ENCODE measurements at places on chromosomes 6 and 20. TPM values are rescaled to one million over a fixed set of nuclear protein-coding genes. Genes with fewer than 3 reads are reported as not detected.

- DNase-seq = no peak
Observed at GRCh38 chr20:14341801-14342200, 4.4 kb upstream of the FLRT3 start.

DNA sequence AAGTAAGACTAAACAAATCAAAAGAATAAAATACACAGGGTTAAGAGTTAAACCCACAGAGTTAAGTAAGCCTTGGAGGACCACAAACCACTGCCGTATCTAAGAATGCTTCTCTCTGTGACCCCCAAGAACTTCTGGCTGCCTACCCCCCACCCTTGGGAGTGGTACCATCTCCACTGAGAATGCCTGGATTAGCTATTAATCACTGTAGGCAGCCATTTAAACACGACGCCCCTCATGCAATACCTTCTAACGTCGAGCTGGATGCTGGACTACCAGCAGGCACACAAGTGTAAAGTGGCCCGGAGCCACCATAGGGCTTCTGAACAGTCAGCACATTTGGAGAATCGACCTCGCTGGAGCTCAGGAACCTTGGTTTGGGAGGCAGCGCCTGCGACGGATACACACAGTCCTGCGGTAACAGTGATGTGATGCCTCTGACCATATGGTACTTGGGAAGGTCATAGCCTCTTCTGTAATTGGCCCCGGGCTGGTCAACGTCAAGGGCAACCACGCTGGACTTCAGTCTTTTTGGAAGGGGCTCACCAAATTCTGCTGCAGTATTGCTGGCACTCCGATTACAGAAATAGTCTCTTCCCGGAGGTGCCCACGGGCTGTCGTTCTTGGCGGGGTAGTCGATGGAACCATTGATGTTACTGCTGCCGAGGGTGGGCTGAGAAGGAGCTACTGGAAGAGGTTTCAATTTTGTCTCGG lies 18.0 kb downstream of the ZNF217 start:
- DNase-seq = no peak

- no peak for DNase-seq
Observed at GRCh38 chr20:4545526-4545925, 176.2 kb upstream of the PRND start.

- DNase-seq = no peak
Observed at GRCh38 chr20:41139227-41140093, 2.1 kb downstream of the PLCG1 start.

GRCh38 chr20:16203096-16203495 lies 370.2 kb downstream of the KIF16B start:
- DNase-seq = no peak

- no peak for DNase-seq
Observed at GRCh38 chr6:97689078-97689754, 406.2 kb upstream of the MMS22L start.

DNA sequence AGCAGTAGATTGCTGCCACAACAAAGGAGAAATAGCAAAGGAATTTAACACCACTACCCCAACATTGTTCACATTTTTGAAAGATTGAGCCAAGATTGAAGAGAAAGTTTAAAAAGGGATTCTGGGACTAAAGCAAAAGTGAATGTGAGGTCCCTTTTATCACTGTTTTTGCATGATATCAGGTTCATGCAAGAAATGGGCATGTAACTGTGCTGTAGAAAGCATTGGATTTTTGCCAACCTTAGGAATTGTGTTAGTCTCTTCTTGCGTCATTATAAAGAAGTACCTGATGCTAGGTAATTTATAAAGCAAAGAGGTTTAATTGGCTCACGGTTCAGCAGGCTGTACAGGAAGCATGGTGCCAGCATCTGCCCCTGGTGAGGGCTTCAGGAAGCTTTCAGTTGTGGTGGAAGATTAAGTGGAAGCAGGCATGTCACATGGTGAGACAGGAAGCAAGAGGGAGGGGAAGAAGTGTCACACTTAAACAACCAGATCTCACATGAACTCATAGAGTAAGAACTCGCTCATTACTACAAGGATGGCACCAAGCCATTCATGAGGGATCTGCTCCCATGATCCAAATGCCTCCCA lies 4.6 kb upstream of the GJB7 start:
- DNase-seq = no peak

GRCh38 chr6:137676888-137677287 lies 182.7 kb upstream of the OLIG3 start:
- no peak for DNase-seq

Gene NHLRC1
- total RNA-seq = 2.1 TPM

- DNase-seq = no peak
Observed at GRCh38 chr6:14856177-14856576, 389.7 kb upstream of the JARID2 start.

Gene BMP7
- total RNA-seq = not detected

Gene SLC25A27
- total RNA-seq = 3.8 TPM

Gene SCUBE3
- not detected for total RNA-seq

DNA sequence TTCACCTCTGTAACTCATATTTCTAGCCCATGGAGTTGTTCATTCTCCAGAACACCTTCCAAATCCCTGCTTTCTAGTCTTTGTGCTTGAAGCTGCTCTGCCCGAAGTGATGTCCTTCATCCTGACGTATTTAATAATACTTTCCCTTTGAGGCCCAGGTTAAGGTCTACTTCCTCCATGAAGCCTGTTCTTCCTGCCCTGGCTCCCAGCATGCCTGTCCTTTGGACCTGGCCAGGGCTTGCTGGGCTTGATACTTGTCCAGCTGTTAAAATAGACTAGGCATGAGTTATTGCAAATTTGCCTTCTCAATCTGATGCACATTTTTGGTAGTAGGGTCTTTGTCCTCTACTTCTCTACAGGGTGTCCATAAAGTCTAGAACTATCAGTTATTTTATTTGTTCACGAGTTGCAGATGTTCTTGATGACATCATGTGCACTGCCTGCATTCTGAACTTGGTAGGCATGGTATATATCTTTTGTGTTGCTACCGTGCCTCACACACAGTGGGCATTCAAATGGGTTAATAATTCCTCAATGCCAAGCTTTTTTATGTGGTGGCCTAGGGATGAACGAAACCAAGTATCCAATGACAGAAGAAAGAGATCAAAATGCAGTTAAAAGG lies 3.1 kb upstream of the MAP7 start:
- no peak for DNase-seq

Gene MLN
- total RNA-seq = not detected

DNA sequence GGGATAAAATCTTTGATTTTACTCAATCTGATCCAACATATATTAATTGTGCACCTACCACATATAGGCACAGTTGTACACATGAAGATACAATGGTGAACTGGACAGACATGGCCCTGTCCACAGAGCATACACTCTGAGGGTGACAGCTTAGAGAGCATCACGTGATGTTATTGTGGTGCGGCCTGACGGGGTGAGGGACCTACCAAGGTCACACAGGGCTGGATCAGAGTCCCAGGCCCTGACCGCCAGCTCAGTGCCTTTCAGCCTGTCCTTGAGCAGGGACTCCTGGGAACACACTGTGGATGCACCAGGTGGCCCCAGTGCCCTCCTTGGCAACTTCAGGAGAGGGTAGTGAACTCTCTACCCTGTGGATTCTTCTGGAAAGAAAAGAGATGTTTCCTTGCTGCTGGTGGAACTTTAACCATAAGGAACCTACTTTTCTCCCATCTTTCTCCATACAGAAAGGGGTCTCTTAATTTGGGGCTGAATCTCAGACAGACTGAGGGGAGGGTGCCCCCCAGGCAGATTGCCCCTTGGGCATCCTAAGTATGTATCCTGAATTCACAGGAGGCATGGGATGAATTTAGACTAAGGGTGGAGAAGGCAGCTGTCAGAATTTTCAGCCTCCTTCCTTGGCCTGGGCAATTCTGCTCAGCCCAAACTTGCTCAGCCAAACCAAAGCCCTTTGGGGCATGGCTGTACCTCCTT lies 26.5 kb downstream of the PCK1 start:
- DNase-seq = no peak

GRCh38 chr6:53493635-53494025 lies 51.3 kb downstream of the GCLC start:
- no peak for DNase-seq

GRCh38 chr20:8244637-8245036 lies 112.6 kb downstream of the PLCB1 start:
- DNase-seq = no peak

GRCh38 chr6:17334265-17334664 lies 53.1 kb downstream of the RBM24 start:
- no peak for DNase-seq

Gene BPI
- not detected for total RNA-seq

GRCh38 chr6:101454106-101454676 lies 60.7 kb downstream of the GRIK2 start:
- DNase-seq = no peak

DNA sequence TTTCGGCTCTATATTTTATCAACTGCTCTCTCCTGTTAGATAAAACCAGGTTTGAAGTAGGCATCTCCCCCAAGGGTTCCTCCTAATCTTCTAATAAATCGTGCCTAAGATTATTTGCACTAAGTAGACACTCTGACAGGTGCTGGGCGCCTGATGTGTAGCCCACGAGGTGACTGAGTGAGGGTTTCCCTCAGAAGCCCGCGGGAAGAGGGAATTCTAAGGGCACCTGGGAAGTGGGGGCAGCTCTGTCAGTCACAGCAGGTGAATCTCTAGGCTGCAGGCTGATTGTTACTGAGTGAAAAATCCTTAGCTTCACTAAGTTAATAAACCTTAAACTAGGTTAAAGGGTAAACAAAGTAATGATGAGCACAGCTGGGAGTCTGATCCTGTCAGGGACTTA lies 68.2 kb downstream of the PXDC1 start:
- DNase-seq = no peak

Gene SYCP2L
- 0.92 TPM for total RNA-seq

DNA sequence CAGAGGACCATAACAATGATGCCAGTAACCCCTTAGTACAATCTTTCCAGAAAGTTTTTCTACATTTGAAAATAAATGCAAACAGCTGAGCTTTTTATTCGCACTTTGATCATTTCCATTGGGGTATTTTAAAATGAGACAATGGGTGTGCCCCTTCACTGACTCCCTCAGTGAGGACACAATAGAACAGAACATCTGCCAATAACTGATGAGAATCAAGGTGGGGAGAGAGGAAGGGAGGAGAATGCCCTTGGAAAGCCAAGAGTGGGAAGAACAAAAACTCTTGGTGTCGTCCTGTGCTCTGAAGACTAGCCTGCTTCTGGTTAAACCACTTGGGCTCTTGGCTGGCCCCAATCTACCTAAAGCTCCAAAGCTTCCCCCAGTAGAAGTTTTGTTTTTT lies 66.0 kb downstream of the KIF13A start:
- DNase-seq = no peak

GRCh38 chr6:130009146-130009545 lies 9.2 kb upstream of the L3MBTL3 start:
- no peak for DNase-seq

DNA sequence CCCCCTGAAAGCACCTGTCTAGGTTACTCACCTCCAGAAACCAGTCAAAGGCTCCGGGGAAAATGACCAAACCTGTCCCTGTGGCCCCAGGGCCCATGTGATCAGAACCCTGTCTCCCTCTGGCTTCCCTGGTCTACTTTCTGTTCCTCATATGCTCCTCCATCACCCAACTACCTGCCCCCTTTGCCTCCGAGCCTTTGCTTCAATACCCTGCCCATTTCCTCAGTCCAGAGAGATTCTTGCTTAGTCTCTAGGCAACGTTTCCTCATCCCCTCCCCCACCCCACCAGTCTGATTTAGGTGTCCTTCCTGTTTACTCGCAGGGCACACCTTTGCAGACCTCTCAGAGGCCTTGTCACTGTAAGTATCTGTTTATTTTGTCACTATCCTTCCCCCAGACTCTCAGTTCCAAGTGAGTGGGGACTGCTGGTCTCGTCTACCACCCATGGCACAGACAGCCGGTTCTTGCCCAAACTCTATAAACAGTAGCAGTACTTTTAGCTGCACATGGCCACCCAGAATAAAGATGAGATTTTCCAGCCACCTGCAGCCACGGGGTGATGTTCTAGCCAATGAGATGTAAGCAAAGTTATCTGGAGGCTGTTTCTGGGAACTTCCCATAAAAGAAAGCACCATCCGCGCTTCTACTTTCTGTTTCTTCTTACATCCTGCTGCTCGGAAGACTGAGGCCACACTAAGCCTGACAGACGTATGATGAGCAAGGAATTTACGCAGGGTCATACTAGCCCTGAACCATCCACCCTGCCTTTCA lies 13.3 kb downstream of the ELOVL5 start:
- no peak for DNase-seq

- no peak for DNase-seq
Observed at GRCh38 chr6:152087701-152088100, 280.2 kb downstream of the ESR1 start.

Gene HMGN4
- 71.0 TPM for total RNA-seq

- DNase-seq = no peak
Observed at GRCh38 chr6:146787876-146788508, 189.2 kb downstream of the ADGB start.

DNA sequence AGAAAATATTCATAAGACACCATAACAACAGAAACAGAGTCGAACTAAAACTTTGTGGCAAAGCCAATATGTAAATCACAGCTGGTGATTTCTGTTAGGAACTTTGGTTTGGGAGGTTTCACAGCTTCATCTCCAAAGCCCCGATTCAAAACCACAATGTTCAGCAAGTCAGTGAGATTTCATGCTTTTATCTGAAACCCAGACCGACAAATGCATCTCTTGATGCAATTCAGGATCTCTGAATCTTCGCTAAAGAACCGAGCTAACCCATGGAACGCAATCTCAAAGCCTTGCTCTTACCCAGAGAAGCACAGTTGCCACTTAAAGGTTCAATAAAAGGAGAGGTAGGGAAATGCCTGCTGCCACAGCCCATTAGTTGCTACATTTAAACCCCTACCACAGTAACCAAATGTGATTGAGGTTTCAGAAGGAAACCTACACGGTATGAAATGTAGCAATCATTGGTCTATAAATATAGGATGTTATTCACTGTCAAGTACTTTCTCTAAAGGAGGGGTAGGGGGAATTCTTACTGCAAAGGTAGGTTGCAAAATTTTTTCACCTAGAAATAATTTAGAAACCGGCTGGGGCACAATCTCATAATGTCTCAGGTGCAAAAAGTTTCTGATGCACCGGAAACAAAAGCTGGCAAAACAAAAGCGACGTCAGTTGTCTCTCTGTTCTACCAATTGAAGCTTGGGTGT lies 381.0 kb upstream of the ARID1B start:
- DNase-seq = no peak

Data from foreskin keratinocyte (primary cell).